A549 treated with CpdA at 1 μM for 4 hours (cell line): ENCODE measurements at places on chromosomes 12 and 14. TPM values are rescaled to one million over a fixed set of nuclear protein-coding genes. Genes with fewer than 3 reads are reported as not detected.

The PLEKHD1 gene
- 0.02 to 0.03 TPM in 2 of 5 replicates, not detected in the others for total RNA-seq

The B4GALNT1 gene
- total RNA-seq = 36.6 to 54.4 TPM (median 48.1 TPM) in 5 replicates

The SMOC1 gene
- 15.6 to 24.6 TPM (median 21.7 TPM) in 5 replicates for total RNA-seq

The DPY19L2 gene
- 1.7 to 2.6 TPM (median 2.1 TPM) in 5 replicates for total RNA-seq

The CLECL1 gene
- not detected in 5 replicates for total RNA-seq

The OTX2 gene
- not detected in 5 replicates for total RNA-seq

The ANO4 gene
- total RNA-seq = 0.03 to 0.15 TPM (median 0.05 TPM) in 3 of 5 replicates, not detected in the others

The NRL gene
- 0.48 to 1.2 TPM (median 1.0 TPM) in 5 replicates for total RNA-seq

The FGF6 gene
- total RNA-seq = not detected in 5 replicates

The ANKRD52 gene
- total RNA-seq = 40.5 to 51.3 TPM (median 45.3 TPM) in 5 replicates

The UBR7 gene
- total RNA-seq = 24.8 to 38.3 TPM (median 27.8 TPM) in 5 replicates

The SLC25A47 gene
- total RNA-seq = not detected in 5 replicates

The GLT1D1 gene
- not detected in 5 replicates for total RNA-seq

The KRT2 gene
- 0.03 TPM in 1 of 5 replicates, not detected in the others for total RNA-seq
